ENCODE measurements at places on chromosomes 12 and 14.

DNA sequence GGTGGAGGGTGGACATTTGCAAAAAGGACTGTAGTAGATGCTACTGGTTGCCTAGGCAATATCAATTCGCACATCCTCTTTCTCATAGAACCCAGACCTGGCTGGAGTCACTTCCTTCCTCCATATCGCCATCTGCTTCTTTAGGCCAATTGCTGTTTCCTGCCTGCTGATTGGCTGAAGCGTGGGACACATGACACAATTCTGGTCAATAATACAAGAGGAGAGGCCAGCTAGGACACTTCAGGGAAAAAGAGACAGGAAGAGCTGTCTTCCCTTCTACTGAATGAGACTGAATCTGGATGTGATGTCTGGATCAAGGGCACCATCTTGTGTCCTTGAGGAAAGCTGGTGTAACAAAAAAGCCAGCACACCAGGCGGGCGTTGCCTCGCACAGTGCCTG, 53.8 kb downstream of the TRPV4 start:
- no peak for DNase-seq

GRCh38 chr12:68585966-68586365, 24.7 kb upstream of the RAP1B start:
- no peak for DNase-seq

- no peak for DNase-seq
These were observed 80.4 kb upstream of the TRHDE start for GRCh38 chr12:72191761-72192160.

- DNase-seq: no peak
These were observed 98.0 kb downstream of the ZNF664 start for GRCh38 chr12:124071075-124071443.

DNA sequence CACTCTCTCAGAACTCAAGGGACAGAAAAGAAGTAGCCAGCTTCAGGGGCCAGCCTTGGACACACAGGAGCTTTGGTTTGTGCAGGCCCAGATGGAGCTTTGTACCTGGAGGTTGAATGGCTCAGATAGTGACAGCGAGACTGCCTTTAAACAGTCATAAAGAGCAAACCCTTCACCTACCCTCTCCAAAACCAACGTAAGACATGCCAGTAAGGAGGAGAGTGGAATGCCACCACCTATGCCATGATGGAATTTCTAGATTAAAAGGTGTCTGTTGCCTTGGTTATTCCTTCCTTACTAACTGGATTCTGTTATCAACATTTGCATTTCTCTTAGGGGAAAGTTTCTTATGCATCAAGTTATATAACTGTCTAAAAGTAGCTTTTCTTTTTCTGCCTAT, 98.1 kb downstream of the EML1 start:
- no peak for DNase-seq

Data from activated T-cell treated with anti-CD3 and anti-CD28 coated beads, Interleukin-2, amount 50 U/mL, for 1 hour (primary cell).